ENCODE measurements at places on chromosomes 7 and 10. TPM values are rescaled to one million over a fixed set of nuclear protein-coding genes. Genes with fewer than 3 reads are reported as not detected.

The LRIT1 gene
- not detected for total RNA-seq

The SYT15 gene
- 2.7 TPM for total RNA-seq

The CALML3 gene
- not detected for total RNA-seq

The BMPER gene
- 11.0 TPM for total RNA-seq

The OPN1SW gene
- total RNA-seq: not detected

The FFAR4 gene
- 0.27 TPM for total RNA-seq

The MTERF1 gene
- total RNA-seq: 10.3 TPM

The ZNF248 gene
- 4.7 TPM for total RNA-seq

The STOX1 gene
- 0.86 TPM for total RNA-seq

The MMP21 gene
- not detected for total RNA-seq

The TWIST1 gene
- total RNA-seq: 1.4 TPM

The TEX47 gene
- not detected for total RNA-seq

The ASZ1 gene
- total RNA-seq: not detected

The C10orf95 gene
- total RNA-seq: 0.34 TPM

The VENTX gene
- total RNA-seq: not detected

The GNGT1 gene
- not detected for total RNA-seq

The LRGUK gene
- 0.30 TPM for total RNA-seq

The TRPV5 gene
- not detected for total RNA-seq

The HTR5A gene
- not detected for total RNA-seq

The PDGFA gene
- 31.2 TPM for total RNA-seq

The GATAD1 gene
- total RNA-seq: 18.6 TPM

The SP4 gene
- total RNA-seq: 1.2 TPM

The RTKN2 gene
- 1.4 TPM for total RNA-seq

The MSMB gene
- total RNA-seq: not detected

The TMEM270 gene
- not detected for total RNA-seq

The DIP2C gene
- total RNA-seq: 5.7 TPM

The ACTL6B gene
- total RNA-seq: not detected

The AEBP1 gene
- total RNA-seq: not detected

The AOC1 gene
- total RNA-seq: not detected

Measured in A549 treated with CpdA at 1 μM for 4 hours (cell line).